ENCODE measurements at places on chromosomes 2 and 18. TPM values are rescaled to one million over a fixed set of nuclear protein-coding genes. Genes with fewer than 3 reads are reported as not detected.
A peak's percentile ranks its signal among the peaks of the same experiment; 100 is the strongest.

DNA sequence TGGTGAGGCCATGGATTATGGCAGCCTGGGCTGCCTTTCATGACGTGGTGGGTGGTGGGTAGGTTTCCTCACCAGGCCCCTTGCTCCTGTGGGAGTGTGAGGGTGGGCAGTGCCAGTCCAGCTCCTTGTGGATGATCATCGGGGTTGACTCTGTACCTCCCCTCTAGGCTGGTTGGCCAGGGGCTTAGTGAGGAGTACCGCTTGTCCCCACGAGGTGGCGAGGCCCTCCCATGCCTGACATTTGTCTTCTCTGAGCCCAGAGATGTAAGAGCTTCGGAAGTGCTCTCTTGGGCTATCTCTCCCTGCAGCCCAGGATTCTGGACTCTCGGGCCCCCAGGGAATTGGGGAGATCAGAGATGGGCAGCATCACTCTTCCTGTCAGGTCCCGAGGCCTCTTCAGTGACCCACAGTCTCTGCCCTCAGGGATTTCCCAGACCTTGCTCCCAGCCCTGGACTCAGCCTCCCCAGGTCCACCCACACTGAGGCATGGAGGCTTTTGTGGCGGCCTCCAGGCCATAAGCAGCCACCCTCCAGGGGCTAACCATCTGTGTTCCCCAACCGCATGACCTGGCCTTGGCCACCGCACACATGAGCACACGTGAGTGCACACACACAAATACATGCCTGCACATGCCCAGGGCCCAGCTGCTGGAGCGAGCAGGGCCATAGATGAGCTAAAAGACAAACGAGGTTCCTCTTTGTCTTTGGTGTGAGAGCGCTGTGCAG, 6.5 kb downstream of the SPR start:
- peaks cover 10% of the 10 kb centered on the region for H3K27me3 ChIP-seq
- H3K4me3 ChIP-seq, result no peak overlapping the region
- no peaks in the 10 kb centered on the region for H3K4me1 ChIP-seq

DNA sequence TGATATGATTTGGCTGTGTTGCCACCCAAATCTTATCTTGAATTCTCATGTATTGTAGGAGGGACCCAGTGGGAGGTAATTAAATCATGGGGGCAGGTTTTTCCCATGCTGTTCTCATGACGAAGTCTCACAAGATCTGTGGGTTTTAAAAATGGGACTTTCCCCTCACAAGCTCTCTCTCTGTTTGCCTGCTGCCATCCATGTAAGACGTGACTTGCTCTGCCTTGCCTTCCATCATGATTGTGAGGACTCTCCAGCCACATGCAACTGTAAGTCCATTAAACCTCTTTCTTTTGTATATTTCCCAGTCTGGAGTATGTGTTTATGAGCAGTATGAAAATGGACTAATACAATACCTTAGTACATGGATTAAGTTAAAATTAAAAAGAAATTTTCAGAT, 1094.7 kb upstream of the SLC39A10 start:
- H3K27ac ChIP-seq, result no peak overlapping the region
- H3K27me3 ChIP-seq, result no peaks in the 10 kb centered on the region
- no peaks in the 10 kb centered on the region for H3K4me1 ChIP-seq
- no peaks in the 10 kb centered on the region for H3K36me3 ChIP-seq

- no peaks in the 10 kb centered on the region for H3K27me3 ChIP-seq
- H3K36me3 ChIP-seq, result no peaks in the 10 kb centered on the region
- H3K27ac ChIP-seq, result no peak overlapping the region
- no peaks in the 10 kb centered on the region for H3K4me1 ChIP-seq
- H3K4me3 ChIP-seq, result no peak overlapping the region
Measured at GRCh38 chr2:98175811-98176210, 88.8 kb downstream of the VWA3B start.

DNA sequence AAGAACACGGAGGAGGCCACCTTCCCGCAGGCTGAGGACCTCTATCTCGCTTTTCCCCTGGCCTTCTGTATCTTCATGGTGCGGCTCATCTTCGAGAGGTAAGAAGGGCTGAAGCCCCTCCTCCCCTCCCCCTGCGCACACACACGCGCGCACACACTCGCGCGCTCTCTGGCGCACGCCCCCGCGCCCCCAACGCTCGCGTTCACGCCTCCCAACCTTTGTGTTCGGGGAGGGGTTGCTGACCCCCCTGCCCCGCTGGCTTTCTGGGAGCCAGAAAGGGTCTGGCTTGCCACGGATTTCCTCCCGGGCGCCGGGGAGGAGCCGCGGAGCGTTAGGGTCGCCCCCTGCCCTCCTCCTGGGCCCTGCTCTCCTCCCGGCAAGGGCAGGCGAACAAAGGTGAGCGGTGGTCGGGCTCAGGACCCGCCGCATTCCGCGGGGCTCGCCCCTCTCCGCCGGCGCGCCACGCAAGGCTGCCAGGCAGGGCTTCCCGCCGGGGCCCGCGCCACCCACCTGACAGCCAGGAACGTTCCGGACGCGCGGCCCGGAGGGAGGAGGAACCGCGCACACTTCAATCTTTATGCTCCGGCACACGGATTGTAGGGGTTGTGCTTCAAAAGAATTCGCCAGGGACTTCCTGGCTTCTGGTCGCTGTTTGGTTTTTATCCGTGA, 583 bp downstream of the CERS6 start:
- H3K36me3 ChIP-seq, result no peaks in the 10 kb centered on the region
- peak overlapping the region; percentile 61 for H3K4me3 ChIP-seq
- H3K27me3 ChIP-seq, result no peaks in the 10 kb centered on the region
- DNase-seq, result no peak

- no peak for DNase-seq
- H3K27me3 ChIP-seq, result no peaks in the 10 kb centered on the region
- H3K4me3 ChIP-seq, result no peak overlapping the region
Measured at GRCh38 chr2:196390243-196391148, 219.1 kb upstream of the STK17B start.

DNA sequence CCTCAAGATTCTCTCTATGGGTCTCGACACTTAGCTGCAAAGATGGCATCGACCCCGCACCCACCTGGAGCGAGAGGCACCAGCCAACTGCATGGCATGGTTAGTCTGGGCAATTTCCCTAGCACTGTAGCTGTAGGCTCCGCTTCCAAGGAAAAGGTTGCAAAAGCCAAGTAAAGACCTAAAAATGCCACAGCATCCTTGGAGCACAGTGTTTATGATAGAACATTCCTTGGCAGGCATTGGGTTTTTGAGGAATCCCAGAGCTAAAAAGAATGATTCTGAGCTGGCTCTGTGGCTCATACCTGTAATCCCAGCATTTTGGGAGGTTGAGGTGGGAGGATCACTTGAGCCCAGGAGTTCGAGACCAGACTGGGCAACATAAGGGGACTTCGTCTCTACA, 22.9 kb downstream of the QPCT start:
- DNase-seq, result no peak
- no peaks in the 10 kb centered on the region for H3K27me3 ChIP-seq
- H3K36me3 ChIP-seq, result no peaks in the 10 kb centered on the region
- H3K4me1 ChIP-seq, result peaks cover 33% of the 10 kb centered on the region

GRCh38 chr18:50880119-50880465, 1.2 kb downstream of the ME2 start:
- peaks cover 45% of the 10 kb centered on the region for H3K4me1 ChIP-seq
- H3K36me3 ChIP-seq, result no peaks in the 10 kb centered on the region
- peak overlapping the region; percentile 88 for H3K27ac ChIP-seq
- H3K4me3 ChIP-seq, result peak overlapping the region; percentile 76
- H3K27me3 ChIP-seq, result no peaks in the 10 kb centered on the region

- DNase-seq, result no peak
- H3K4me1 ChIP-seq, result no peaks in the 10 kb centered on the region
- H3K36me3 ChIP-seq, result peaks cover 36% of the 10 kb centered on the region
- no peak overlapping the region for H3K27ac ChIP-seq
- no peaks in the 10 kb centered on the region for H3K27me3 ChIP-seq
Measured at GRCh38 chr18:9946831-9947230, 33.0 kb downstream of the VAPA start.

DNA sequence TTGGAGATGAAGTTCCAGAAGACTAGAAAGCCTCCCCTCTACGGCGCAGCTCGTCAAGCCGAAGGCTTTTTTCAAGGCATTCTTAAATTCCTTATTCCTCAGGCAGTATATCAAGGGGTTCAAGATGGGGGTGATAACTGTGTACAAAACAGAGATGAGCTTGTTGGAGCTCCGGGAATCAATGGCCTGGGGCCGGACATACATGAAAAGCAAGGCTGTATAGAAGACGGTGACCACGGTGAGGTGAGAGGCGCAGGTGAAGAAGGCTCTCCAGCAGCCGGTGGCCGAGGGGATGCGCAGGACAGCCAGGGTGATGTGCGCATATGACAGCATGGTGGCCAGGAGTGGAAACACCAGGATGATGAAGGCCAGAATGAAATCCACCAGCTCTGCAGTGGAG, 8.2 kb downstream of the OR6B3 start:
- peaks cover 7% of the 10 kb centered on the region for H3K27me3 ChIP-seq
- no peak overlapping the region for H3K27ac ChIP-seq
- no peaks in the 10 kb centered on the region for H3K36me3 ChIP-seq
- DNase-seq, result no peak
- H3K4me1 ChIP-seq, result no peaks in the 10 kb centered on the region

DNA sequence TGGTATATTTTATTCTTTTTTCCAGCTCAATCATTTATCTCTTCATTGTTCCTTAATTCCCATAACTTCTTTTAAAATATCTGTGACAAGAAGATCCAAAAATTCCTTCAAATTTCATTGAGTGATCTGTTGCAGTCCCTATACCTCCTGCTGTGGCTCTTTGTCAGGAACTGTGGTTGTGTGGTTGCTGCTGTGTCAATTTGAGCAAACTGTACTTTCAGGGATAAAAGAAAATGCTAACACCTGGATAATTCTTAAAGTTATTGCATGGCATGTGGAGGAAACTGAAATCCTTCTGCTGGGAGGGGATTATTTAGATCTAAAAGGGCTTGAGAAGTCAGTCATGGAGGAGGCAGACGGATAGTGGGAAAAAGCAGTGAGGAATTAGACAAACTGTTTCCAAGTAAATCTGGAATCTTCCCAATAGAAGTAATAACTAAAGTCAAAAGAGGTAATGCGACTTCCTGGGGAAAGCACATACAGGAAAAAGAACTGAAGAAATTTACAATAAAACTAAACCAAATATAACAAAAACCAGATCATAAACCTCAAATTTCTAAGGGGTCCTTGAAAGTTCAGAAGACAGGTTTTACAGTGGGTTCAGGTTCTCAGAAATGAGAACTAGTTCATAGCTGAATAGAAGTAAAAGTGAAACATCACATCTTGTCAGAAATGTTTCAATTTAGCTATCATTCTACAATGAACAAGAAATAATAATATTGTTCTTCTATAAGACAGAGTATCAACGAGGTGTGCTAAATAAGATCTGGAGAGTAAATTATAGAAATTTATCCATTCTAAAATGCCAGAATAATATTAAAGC, 33.5 kb upstream of the CD226 start:
- no peak overlapping the region for H3K4me3 ChIP-seq
- no peaks in the 10 kb centered on the region for H3K27me3 ChIP-seq
- no peak for DNase-seq

GRCh38 chr2:200791905-200792304, 19.8 kb upstream of the BZW1 start:
- H3K36me3 ChIP-seq, result no peaks in the 10 kb centered on the region
- no peaks in the 10 kb centered on the region for H3K27me3 ChIP-seq
- H3K4me1 ChIP-seq, result no peaks in the 10 kb centered on the region
- no peak for DNase-seq
- H3K4me3 ChIP-seq, result no peak overlapping the region

DNA sequence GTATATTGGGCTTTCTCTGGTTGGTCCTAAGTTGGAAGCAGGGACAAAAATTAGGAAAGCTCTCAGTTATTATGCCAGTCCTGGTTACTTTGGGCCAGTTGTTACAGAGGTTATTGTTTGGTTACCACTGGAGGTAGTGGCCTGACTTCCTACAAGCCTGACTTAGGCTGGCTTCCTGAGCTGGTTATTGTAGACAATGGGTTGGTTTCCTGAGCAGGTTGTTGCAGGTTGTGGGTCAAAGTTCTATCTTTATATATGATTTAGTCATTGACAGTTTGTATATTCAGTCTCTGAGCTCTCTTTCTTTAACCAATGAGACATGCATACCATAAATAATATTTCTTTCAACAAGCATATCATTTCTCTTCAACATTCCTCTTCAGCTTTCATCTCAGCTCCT, 58.7 kb upstream of the RPE start:
- no peak overlapping the region for H3K4me3 ChIP-seq
- no peaks in the 10 kb centered on the region for H3K4me1 ChIP-seq
- H3K36me3 ChIP-seq, result no peaks in the 10 kb centered on the region
- H3K27me3 ChIP-seq, result no peaks in the 10 kb centered on the region

Gene SLC11A1
- 1.3 TPM for total RNA-seq

Gene ANKRD53
- total RNA-seq, result not detected

Gene REG3A
- total RNA-seq, result not detected

Gene SLC9A4
- not detected for total RNA-seq

Gene CCT7
- 188 TPM for total RNA-seq
